A549 treated with GW870086 at 1 μM for 4 hours (cell line): ENCODE measurements at places on chromosomes 7 and 10. TPM values are rescaled to one million over a fixed set of nuclear protein-coding genes. Genes with fewer than 3 reads are reported as not detected.

The GATA3 gene
- 3.2 to 4.3 TPM (median 3.9 TPM) in 5 replicates for total RNA-seq

The CNNM1 gene
- 24.0 to 32.5 TPM (median 30.1 TPM) in 5 replicates for total RNA-seq

The ANXA8L1 gene
- 91.6 to 129 TPM (median 112 TPM) in 5 replicates for total RNA-seq

The ERVW-1 gene
- total RNA-seq, result not detected in 5 replicates

The TAC1 gene
- 0.14 TPM in 1 of 5 replicates, not detected in the others for total RNA-seq

The RGR gene
- not detected in 5 replicates for total RNA-seq

The GRID1 gene
- 0.17 to 0.32 TPM (median 0.29 TPM) in 5 replicates for total RNA-seq

The CPA1 gene
- total RNA-seq, result not detected in 5 replicates

The GPR22 gene
- total RNA-seq, result not detected in 5 replicates

The CYP2C9 gene
- total RNA-seq, result not detected in 5 replicates

The NSUN5 gene
- total RNA-seq, result 53.5 to 65.1 TPM (median 64.3 TPM) in 5 replicates

The COX15 gene
- total RNA-seq, result 27.1 to 32.7 TPM (median 30.0 TPM) in 5 replicates

The TNS3 gene
- 70.1 to 86.2 TPM (median 80.4 TPM) in 5 replicates for total RNA-seq

The WNT2 gene
- total RNA-seq, result 0.09 to 0.47 TPM in 2 of 5 replicates, not detected in the others

The CDC123 gene
- total RNA-seq, result 127 to 180 TPM (median 131 TPM) in 5 replicates

The ELFN1 gene
- 0.22 to 0.38 TPM (median 0.38 TPM) in 5 replicates for total RNA-seq

The ADAM22 gene
- 0.12 to 0.43 TPM (median 0.21 TPM) in 5 replicates for total RNA-seq

The VPS41 gene
- 21.0 to 29.4 TPM (median 24.6 TPM) in 5 replicates for total RNA-seq

The SGCE gene
- 47.9 to 55.9 TPM (median 50.2 TPM) in 5 replicates for total RNA-seq

The TAS2R38 gene
- total RNA-seq, result not detected in 5 replicates

The RBM48 gene
- 5.6 to 7.4 TPM (median 6.2 TPM) in 5 replicates for total RNA-seq

The EBLN1 gene
- 0.16 TPM in 1 of 5 replicates, not detected in the others for total RNA-seq

The SOSTDC1 gene
- total RNA-seq, result not detected in 5 replicates

The FAM13C gene
- total RNA-seq, result 0.05 to 0.29 TPM (median 0.11 TPM) in 3 of 5 replicates, not detected in the others

The ARPC1B gene
- 270 to 304 TPM (median 283 TPM) in 5 replicates for total RNA-seq

The FAM25A gene
- not detected in 5 replicates for total RNA-seq

The FGL2 gene
- total RNA-seq, result not detected in 5 replicates

The KCNH2 gene
- total RNA-seq, result 1.2 to 1.6 TPM (median 1.5 TPM) in 5 replicates

The HTR5A gene
- not detected in 5 replicates for total RNA-seq

The UCMA gene
- not detected in 5 replicates for total RNA-seq

The SSC4D gene
- 0.89 to 1.6 TPM (median 1.0 TPM) in 5 replicates for total RNA-seq

The LRRC17 gene
- 0.06 to 0.14 TPM in 2 of 5 replicates, not detected in the others for total RNA-seq

The PNLIPRP1 gene
- total RNA-seq, result not detected in 5 replicates

The PRTFDC1 gene
- 16.5 to 18.4 TPM (median 17.0 TPM) in 5 replicates for total RNA-seq

The KCNMA1 gene
- total RNA-seq, result 42.8 to 95.1 TPM (median 69.4 TPM) in 5 replicates

The ASB4 gene
- 0.14 to 0.37 TPM (median 0.22 TPM) in 5 replicates for total RNA-seq

The LBX1 gene
- not detected in 5 replicates for total RNA-seq

The CYP26A1 gene
- 2.0 to 3.1 TPM (median 2.5 TPM) in 5 replicates for total RNA-seq

The CYP3A7 gene
- not detected in 5 replicates for total RNA-seq

The AKR1D1 gene
- 0.18 to 0.23 TPM in 2 of 5 replicates, not detected in the others for total RNA-seq

The WNT16 gene
- total RNA-seq, result 0.15 to 0.33 TPM (median 0.23 TPM) in 5 replicates

The GIMAP7 gene
- total RNA-seq, result not detected in 5 replicates
